ENCODE measurements at places on chromosomes 12 and 14.

DNA sequence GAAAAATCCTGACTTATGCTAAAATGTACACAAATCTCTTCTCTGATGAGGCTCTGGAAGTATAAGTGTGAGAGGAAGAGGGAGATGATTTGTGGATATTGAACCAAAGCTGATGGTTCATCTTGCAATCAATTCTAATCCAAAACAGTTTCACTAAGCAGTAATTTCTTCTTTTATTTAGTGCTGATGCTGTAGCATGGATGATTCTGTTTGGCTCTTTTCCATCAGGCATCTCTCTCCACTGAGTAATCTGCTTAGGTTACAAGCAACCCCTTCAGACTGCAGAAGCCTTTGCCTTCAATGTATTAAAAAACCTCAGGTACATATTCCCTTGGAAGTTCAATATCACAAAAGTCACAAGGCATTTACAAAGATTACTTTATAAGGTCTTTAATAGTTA is 159.1 kb upstream of the CCDC198 start:
- no peak for DNase-seq

DNA sequence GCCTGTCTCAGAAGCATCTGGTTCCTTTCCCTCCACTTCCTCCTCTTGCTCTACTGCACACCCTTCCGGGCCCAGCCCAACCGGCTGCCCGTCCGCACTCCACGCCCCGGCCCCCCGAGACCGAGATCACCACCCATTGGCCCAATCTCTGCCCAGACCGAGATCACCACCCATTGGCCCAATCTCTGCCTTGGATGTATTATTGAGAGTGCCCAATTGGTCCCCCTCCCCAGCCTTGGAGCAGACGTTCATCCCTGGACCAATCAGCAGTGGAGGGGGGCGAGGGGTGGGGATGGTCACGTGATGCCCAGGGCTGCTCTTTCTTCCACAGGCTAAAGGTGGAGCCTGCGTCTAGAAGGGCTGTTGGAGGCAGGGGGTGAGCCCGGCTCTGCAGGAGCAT is 75.6 kb upstream of the TMEM132C start:
- no peak for DNase-seq

DNA sequence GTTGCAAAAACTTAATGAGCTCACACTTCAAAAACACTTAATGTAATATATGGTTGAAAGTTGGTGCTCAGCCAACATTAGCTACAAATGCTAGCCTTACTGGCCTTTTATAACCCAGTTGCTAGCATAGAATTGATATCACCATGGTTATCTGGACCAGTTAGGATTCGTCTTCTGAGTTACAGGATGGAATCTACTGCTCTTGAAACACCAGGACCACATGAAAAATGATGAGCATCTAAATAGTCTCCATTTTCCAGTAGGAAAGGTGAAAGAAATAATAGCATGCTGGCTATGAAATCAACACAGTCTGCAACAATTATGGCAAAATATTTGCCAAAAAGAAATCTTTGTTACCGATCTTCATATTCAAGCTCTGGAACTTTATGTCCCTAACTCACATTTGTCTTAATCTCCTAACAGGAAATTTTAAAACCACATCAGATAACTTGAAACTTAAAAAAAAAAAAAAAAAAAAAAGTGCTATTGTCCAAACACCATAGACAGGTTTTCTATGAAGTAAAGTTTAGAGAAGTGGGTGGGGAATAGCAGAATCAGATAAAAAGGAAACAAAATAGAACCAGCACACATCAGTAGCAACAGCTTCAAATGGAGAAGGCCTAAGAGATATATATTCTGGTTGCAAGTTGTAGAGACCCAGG is 12.6 kb upstream of the CD69 start:
- no peak for DNase-seq

DNA sequence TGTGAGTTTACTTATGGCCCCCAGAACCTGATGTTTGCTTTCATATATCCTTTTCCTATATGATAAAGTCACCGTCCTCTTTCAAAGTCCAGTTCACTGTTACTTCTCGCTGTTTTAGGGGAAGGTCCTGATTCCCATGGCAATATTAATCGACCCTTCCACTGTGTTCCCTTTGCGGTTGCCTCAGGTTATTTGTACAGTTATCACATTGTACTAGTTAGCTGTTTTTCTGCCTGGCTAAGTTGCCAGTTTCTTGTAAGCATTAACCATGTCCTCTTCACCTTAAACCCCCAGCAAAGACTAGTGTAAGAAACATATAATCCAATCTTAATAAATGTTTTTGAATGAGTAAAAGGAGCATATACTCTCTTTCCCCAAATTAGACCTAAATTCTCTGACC is 115.0 kb upstream of the PPFIA2 start:
- no peak for DNase-seq

- DNase-seq: no peak
Observed at GRCh38 chr12:120342175-120343038, 14.8 kb upstream of the PLA2G1B start.

DNA sequence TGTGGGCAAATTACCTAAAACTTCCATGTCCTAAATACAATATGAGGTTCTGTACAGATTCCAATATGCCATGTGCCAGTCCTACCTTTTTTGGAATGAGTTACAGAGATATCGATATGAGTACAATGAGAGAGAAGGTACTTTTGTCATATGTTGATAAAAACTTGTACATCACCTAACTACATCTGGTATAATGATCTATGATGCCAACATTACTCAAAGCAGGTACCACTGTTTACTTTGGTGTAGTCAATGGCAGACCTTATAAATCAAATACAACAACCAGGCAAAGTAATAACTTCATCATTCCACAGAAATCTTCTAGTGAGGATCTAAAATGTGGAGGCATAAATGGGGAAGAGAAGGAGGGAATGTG is 12.7 kb downstream of the TEP1 start:
- DNase-seq: no peak

DNA sequence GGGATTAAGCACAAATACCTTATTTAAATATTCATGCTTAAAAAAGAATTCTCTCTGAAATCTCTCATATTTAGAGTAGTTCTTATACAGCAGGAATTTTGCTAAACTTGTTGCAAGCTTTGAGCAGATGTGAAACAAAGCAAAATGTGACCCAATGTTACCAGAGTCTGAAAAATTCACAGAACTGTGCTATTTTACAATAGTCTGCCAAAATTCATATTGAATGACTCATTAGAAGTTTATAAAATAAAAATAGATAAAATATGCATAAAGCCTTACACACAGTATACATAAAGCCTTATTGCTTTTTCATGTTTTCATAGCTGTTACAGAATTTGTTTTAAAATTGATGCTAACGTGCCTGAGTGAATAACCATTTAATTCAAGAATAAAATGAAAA is 17.8 kb upstream of the RHOJ start:
- DNase-seq: no peak

DNA sequence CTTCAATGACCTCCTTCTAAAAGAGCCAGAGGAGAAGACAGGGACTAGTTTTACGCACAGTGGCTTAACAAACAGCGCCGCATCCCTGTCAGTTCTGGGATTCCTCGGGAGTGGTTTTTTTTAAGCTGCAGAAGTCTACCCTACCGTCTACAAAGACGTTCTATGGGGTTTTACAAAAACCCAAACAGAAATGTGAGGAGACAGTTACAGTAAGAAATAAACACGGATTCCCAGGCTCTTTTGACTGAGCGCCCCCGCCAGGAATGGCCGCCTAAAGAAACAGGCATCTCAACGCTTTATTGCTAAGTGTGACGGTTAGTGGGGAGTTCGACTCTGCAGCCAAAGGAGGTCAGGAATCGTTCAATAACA is 484 bp downstream of the ALKBH1 start:
- DNase-seq: no peak

DNA sequence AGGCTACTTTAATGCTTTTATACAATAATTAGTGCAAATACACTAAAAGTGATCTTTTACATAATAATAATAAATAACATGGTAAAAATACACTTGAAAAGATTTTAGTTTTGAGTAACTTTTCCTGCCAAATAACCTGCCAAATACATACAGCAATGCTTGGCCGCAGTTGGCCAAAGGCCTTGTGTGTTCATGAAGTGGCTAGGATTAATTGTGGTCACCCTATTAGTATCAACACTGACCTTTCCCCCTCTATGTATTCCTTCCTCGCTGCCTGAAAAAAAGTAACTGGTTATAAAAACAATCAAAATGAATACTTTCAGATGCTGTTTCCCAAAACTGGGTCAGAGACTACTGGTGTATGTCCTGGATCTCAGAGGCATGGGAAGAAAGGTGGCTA is 34.3 kb downstream of the KICS2 start:
- DNase-seq: no peak

GRCh38 chr14:44612002-44612401 is 104.9 kb upstream of the FSCB start:
- no peak for DNase-seq

DNA sequence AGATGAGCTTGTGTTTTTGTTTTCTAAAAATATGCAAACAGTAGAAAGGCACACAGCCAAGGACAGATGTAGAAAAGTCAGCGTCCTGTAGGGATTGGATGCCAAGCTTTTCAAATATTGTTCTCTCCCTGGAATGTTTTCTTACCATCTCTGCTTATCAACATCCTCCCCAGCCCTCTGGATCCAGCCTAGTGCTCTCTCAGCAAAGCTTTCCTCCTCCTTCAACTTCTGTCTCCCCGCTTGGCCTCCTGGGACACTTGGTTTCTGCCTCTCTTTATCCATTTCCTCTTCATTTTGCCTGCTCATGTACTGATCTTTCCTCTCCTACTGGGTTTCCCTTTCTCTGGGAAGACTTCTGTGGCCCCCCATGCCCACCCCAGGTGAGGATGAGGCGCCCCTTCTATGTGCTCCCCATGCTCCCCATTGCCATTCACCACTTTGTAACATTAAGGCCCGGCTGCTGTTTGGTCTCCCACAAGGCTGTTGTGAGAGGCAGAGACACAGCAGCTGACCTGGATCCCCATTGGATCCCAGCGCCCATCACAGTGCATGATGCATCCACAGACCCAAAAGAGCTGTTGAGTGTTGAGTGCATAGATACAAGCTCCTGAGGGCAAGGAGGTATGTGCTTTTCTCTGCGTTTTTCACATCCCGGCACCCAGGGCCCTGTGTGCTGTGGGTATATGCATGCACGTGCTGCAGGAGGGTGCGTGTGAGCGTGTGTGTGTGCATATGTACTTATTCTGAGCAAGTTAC is 38.2 kb downstream of the EVL start:
- DNase-seq: no peak

DNA sequence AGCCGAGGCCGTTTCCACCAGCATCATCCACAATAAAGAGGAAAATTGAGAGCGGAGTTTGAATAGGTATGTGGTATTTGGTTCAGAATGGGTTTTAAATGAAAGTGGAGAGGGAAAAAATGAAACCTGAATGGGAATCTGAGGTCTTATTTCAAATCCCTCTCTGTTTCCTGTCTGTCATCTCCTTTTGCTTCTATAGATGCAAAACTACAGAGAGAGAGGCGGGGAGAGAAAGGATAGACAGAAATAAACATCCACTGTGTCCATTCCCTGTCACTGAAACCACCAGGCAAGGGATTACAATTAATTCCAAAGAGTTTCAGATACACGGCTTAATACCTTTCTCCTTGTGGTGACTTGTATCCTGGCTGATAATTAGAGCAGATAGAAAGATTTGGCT is 102.3 kb downstream of the DAD1 start:
- no peak for DNase-seq

GRCh38 chr12:12985817-12986408 is 14.2 kb downstream of the HEBP1 start:
- DNase-seq: no peak

GRCh38 chr14:100203962-100204834 is 34.7 kb upstream of the YY1 start:
- DNase-seq: no peak

DNA sequence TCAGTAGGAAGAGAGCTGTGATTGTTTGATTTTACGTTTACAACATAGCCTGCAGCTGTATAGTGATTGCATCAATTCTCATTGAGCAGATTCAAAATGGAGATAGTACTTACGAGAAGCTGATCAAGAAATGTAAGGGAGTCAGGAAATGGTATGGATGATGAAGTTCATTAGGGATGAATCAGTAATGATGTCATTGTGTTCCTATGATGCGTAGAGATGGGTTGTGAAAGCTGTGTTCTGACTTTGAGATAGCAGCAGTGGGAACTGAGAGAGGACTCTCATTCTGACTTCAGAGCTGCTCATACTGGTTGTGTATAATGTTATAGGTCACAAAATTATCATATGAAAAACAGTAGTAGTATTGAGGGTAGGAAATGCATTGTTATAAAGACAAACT is 44.0 kb downstream of the TTLL5 start:
- DNase-seq: no peak

- DNase-seq: no peak
Observed at GRCh38 chr12:10363658-10363913, 26.3 kb downstream of the KLRK1 start.

DNA sequence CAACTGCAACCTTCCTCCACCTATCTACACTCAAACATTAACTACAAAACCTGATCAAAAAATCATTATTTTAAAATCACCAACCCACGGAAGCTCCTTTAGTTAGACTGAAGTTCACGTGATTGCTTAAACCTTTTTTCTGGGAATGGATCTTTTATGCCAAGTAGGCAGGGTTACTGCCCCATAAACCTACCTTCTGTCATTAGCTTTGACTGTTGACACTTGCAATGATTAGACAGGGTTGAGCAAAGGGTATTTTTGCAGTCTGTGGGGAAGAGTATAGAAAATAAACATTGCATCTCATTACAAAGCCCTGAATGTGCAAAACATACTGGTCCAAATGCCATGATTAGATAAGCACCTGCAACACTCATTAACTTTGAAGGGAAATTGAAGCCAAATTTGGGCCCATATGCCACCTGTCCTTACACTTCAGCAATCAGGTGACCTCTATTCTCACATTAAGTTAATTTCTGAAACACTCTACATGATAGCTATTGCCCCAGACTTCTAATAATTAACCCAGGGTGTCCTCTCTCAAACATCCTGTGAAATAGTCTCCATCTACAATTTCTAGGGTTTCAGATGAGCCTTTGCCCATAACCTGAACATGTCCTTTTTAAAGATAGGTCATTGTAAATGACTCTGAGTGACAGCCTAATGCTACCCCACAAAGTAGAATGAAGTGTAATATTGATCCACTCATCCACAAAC is 156.0 kb upstream of the PLEKHG7 start:
- no peak for DNase-seq

GRCh38 chr14:52286661-52287649 is 19.5 kb downstream of the PTGDR start:
- no peak for DNase-seq

DNA sequence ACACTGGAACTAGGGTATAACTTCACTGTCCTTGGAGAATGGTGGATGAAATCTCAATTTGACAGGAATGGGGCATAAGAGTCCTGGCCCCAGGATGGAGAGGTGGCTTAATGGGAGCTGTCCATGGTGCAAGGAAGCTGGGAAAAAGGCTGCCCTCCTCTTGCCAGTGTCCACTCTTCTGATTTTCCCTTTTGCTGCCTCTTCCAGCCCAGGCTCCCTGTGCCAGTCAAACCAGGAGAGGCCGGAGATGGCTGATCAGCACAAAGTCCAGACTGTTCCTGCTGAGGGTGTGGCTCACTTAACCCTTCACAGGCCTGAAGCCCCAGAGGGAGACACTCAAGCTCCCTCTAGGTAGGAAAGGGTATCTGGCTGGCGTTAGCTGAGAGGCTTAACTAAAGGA is at the start of gene MYO1A:
MYO1A (minus strand) TSS at position 240 of the 400 bp plus-strand sequence. CDS start 1,806 bp downstream, outside the sequence.
- no peak for DNase-seq

Data from stimulated activated CD8-positive, alpha-beta memory T cell treated with anti-CD3 and anti-CD28 coated beads, Interleukin-15, amount 100 ng/mL, for 1 hour (primary cell).